ENCODE measurements at places on chromosomes 11 and 22.

- no peak for DNase-seq
Measured at GRCh38 chr11:100925935-100926334, 203.7 kb downstream of the PGR start.

DNA sequence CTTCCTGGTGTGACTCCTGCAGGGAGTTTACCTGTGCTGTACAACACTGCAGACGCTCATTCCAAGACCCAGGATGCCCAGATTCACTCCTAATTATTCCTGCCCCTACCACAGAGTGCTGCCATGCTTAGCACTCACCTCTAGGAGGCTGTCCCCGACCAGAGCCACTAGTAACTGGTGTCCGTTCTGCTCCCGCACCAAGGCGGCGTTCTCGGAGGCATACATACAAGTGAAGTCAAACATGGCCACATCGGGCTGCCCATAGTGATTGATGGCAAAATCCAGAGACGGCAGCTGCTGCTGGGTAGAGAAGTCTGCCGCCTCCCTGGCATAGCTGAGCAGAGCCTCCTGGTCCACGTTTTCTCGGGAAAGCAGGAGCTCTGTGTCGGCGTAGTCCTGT lies 122.3 kb upstream of the BID start:
- DNase-seq, result no peak

- DNase-seq, result no peak
Measured at GRCh38 chr11:74895340-74896116, 53.4 kb downstream of the XRRA1 start.

GRCh38 chr11:19571906-19572305 lies 140.7 kb upstream of the NAV2 start:
- DNase-seq, result no peak

- no peak for DNase-seq
Measured at GRCh38 chr11:115552151-115552772, 48.0 kb upstream of the CADM1 start.

DNA sequence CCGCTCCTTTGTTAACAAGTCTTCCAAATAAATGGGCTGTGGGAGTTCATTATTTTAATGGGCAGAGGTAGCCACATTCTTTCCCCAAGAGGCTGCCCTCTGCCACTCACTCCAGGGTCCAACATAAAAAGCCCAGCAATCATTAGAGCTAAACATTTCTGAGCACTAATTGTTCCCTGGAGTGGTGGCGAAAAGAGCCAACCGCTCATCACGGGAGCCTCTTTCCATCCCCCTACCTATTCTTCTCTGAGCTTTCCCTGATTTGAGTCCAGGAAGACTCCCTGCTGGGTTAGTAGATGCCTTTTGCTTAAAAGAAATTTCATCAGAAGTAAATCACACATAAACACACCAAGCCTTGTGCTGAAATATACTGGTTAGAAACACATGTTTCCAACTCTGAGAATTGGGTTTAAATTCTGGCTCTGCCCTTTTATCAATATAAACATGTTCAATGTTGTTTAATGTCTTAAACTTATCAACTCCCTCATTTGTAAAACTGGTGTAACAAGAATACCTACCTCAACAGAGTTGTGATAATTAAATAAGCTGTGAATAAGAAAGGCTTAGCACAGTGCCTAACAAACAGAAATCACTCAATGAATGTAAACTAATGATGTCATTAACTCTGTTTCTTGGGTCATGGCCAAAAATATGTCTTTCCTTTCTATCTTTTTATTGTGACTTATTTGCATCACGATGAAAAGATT lies at the start of gene OR5A2:
OR5A2 (minus strand) TSS at position 53 of the 707 bp plus-strand sequence. CDS start 3,460 bp downstream, outside the sequence.
- DNase-seq, result no peak

GRCh38 chr11:2275334-2276279 lies 5.2 kb upstream of the ASCL2 start:
- DNase-seq, result no peak

Data from tibial artery (tissue), 4 donors.